ENCODE measurements at places on chromosomes 12 and 14.

DNA sequence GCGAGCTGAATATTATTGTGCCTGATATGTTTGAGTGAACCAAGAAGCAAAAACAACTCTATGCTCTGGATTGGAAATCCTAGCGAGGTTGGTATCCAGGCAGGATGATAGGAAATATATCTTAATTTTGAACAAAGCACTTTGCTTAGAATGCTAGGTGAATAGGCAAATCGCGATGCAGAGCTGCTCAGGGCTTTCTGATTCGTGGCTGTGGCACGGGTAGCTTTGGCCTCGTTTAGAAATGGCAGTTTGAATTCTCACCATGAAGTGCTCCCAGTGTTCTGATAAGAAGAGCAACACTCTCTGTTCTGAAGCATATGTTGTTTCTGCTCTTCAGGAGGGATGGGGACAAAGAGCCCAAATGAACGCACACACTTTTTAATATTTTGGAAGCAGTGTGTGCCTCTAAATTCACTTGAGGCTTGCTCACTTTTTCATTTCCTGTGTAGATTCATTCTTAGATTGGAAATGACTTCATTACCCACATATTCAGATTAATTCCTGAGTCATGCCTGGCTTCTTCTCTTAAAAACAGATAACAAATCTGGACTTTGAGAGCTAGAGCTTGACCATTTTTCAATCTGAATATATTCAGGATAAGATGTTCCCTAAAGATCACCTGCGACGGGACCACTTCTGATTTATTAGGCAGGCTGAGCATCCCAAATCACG, 200.9 kb downstream of the RPAP3 start:
- DNase-seq: no peak

DNA sequence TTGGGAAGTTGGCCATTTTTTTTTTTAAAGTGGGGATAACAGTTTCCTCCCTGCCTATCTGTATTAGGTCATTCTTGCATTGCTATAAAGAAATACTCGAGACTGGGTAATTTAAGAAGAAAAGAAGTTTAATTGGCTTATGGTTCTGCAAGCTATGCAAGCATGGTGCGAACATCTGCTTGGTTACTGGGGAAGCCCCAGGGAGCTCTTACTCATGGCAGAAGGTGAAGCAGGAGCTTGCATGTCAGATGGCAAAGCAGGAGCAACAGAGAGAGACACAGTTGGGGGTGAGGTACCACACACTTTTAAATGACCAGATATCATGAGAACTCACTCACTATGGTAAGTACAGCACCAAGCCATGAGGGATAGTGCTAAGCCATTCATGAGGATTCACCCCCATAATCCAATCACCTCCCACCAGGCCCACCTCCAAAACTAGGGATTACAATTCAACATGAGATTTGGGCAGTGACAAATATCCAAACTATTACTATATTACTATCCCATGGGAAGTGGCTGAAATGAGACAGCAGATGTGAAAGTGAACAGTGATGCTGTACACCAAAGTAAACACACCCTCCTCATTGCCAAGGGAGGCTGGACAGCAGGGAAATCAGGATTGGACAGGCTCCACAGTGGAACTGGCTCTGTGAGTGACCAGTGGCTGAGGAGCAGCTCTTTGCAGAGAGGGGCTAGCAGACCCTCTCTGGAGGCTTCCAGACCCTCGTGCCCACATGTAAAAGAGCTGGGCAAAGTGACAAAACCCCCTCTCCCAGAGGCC, 40.5 kb downstream of the CRACR2A start:
- DNase-seq: no peak

GRCh38 chr14:47917344-47917954, 242.0 kb upstream of the MDGA2 start:
- peak; percentile 33 for DNase-seq

DNA sequence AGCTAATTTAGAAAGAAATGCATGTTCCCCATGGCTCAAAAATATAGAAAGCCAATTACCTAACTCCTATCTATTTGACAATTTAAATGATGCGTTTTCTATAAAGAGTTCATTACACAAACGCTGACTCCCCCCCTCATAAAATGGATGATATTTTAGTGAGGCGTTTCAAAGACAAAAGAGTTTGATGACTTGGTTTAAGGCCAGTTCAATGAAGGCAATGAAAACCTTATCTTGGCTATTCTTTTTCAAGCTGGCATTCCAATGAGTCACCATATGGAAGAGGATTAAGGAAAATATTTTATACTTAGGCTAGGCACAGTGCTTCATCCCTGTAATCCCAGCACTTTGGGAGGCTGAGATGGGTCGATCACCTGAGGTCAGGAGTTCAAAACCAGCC, 62.7 kb downstream of the HMGA2 start:
- DNase-seq: no peak

- DNase-seq: no peak
Observed at GRCh38 chr12:6868211-6869048, 1.1 kb downstream of the TPI1 start.

- DNase-seq: no peak
Observed at GRCh38 chr14:48584031-48584430, 908.6 kb upstream of the MDGA2 start.

DNA sequence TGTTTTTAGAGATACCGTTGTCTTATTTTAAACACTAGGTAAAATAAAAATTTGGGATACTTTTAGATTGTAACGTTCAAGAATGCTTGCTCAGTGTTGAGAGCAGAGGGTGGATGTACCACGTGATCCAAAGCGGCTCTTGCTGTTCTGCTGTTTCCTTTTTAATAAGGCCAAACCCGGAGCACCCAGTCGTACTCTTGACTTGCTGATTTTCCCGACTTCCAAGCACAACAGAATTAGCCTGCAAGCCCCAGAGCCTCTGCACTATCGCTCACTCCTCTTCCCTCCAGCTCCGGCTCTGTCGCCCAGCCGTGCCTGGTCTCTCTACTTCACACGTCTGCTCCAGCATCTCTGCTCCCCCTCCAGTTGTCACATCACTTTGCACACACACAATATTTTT, 77.3 kb downstream of the EMP1 start:
- DNase-seq: peak; percentile 9

DNA sequence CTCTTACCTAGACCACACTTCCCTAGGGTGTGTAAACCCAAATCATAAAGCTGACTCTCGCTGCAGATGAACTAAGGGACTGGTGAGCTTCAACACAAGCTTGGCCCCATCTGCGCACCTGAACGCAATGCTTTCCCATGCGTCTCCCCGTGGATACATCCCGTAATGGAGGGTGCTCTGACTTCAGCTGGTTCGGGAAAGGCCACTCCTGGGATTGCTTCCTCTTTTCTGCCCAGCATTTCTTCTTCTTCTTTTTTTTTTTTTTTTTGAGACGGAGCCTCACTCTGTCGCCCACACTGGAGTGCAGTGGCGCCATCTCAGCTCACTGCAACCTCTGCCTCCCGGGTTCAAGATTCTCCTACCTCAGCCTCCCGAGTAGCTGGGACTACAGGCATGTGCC, 27.7 kb upstream of the ETFBKMT start:
- no peak for DNase-seq

GRCh38 chr12:124754949-124755800, 108.5 kb downstream of the SCARB1 start:
- DNase-seq: no peak

DNA sequence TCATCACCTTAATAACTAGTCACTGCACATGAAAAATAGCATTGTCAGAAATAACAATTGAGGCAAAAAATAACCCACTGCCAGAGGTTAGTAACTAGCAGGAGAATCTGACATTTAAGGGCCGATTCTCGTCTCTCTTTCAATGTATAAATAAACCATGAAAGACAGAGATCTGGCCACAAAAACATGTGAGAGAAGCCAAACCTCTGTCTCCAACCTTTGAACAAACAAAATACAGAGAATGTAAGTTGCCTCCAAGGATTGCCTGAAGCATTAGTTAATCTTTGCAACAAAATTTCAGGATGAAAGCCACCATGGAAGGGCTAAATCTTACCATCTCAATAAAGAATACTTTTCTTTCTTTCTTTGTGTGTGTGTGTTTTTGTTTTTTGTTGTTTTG, 257.4 kb upstream of the TMTC1 start:
- no peak for DNase-seq

DNA sequence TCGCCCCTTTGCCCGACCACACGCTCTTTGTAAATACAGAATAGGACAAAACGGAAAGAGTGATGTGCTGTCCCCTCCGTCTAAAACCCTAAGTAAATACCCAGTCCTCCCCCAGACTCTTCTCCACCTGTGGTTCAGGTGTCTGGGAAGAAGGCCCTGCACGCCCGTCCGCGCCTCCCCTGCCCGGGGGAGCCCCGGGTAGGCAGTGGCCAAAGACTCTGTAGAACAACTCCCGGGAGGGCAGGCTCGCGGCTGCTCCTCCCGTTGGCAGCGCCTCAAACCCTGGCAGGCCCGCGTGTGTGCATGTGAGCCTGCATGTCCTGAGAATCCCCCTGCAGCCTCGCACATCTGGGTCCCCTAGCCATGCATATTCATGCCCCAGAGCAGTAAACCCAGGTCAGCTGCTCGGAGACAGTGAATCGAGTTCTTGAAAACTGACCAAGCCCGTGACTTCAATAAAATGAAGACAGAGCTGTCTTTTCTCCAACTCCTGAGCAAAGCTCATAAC, 165.8 kb downstream of the MON2 start:
- DNase-seq: no peak

DNA sequence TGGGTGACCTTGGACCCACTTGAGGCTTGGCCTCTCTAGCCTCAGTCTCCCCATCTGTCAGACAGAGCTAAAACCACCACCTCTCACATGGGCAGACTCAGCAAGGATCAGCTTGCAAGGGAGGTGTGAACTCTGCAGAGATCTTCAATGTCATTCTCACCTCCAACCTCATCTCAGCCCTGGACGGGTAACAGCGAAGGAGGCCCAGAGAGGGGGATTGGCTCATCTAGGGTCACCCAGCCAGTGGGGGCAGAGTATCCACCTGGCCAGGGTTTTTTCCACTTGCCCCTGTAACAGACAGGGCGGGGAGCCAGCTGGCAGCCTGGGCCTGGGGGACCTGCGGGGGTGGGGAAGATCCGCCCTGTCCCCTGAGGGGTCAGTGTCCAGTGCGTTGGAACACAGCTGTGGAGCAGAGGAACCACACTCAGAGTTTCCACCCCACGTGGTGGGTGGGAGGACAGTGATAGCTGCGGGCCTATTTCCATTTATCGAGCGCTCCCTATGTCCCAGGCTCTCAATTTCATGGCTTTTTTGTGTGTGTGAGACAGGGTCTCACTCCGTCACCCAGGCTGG, 27.4 kb downstream of the DTX1 start:
- DNase-seq: no peak

DNA sequence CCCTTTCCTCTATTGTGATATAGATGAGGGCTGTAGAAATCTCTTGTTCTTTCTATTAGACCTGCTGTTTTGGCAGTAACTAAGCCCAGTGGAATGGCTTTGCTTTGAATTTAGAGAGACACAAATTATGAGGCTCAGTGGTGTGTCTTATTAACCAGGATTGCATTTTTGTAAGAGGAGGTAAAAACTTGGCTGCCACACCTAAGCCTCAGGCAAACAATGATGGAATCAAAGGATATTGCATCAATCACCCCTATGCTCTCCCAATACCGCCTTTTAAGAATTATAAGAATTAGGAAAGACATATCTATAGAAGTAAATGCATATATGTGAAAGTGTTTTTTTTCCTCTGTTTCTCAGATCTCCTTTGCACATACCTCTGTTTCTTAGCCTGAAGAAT, 63.3 kb downstream of the ACSS3 start:
- DNase-seq: no peak

DNA sequence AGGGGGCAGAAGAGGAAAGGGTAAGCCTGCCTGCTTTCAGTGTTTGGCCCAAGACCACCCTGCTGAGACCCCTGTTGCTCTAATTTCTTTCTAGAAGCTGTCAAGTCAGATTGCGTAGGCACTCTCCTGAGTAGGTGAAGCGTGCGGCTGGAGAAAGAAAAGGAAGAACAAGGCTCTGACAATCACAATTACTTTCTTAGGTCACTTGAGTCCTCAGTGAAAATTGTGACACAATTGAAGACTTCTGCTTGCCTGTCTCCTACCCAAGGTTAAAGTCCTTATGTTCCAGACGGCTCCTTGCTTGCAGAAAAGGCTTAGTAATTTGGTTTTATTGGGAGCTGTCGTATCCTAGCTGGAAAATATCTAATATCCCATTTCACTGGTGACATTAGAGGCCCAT, 721 bp upstream of the CTSG start:
- no peak for DNase-seq

- DNase-seq: no peak
Observed at GRCh38 chr14:86088156-86088555, 558.2 kb downstream of the FLRT2 start.

GRCh38 chr12:38890102-38890855, 15.1 kb downstream of the CPNE8 start:
- peak; percentile 3 for DNase-seq

DNA sequence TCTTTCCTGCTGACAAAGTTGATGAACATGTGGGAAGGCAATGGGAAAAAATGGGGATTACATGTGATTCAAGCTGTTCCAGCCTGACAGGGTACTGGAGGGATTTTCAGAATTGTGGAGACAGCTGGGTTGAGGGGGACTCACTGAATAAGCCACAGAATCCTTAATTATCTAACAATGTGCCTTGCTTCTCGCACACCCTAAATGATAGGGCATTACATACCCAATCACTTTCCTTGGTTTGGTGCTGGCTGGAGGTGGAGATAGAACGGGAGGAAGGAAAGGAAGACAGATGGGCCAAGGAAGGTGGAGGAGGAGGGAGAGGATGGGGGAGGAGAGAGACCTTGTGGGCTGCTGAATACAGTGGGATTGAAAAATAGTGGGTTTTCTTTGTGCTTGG, 20.7 kb downstream of the PELI2 start:
- DNase-seq: no peak

- DNase-seq: no peak
Observed at GRCh38 chr14:105883066-105884005, 357.0 kb downstream of the TMEM121 start.

GRCh38 chr12:102765736-102766135, 151.3 kb downstream of the PAH start:
- no peak for DNase-seq

GRCh38 chr14:104593241-104593701, 11.3 kb downstream of the TMEM179 start:
- no peak for DNase-seq

- peak; percentile 7 for DNase-seq
Observed at GRCh38 chr12:49777800-49778748, 36.7 kb downstream of the TMBIM6 start.

DNA sequence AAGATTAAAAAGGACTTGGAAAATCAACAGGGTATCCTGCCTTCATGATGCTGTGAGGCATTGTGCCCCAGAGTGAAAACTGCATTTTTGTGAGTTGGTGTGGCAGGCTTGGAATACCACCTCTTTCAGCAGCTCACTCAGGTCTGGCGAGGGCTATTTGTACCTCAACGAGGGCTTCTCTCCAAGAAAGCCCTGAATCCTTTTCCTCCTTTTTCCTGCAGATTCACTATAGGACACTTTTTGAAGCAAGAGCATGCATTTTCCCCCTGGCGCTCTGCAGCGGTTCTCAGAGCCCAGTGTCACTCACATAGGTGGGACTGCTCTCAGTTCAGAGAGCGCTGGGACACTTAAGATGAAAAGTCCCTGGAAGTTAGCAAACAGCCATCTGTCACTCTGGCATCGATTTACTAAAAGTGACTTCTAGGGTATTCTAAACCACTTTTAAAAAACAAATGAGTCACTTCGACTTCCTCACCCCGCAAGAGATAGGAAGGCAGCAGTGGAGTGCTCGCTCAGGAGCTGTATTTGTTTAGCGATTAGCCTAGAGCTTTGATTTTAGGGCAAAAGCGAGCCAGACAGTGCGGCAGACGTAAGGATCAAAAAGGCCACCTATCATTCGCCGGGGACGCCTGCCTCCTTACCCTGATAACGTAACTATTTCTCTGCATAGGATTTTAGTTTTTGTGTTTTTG, 782 bp upstream of the LGR5 start:
- DNase-seq: peak; percentile 36

GRCh38 chr12:5076761-5077160, 33.1 kb downstream of the KCNA5 start:
- no peak for DNase-seq

GRCh38 chr14:95216008-95216407, 58.7 kb upstream of the DICER1 start:
- DNase-seq: no peak
